SJCRH30 (cell line): ENCODE measurements at places on chromosomes 7 and 10.

GRCh38 chr7:110835849-110836248, 255.1 kb upstream of the LRRN3 start:
- DNase-seq, result no peak

DNA sequence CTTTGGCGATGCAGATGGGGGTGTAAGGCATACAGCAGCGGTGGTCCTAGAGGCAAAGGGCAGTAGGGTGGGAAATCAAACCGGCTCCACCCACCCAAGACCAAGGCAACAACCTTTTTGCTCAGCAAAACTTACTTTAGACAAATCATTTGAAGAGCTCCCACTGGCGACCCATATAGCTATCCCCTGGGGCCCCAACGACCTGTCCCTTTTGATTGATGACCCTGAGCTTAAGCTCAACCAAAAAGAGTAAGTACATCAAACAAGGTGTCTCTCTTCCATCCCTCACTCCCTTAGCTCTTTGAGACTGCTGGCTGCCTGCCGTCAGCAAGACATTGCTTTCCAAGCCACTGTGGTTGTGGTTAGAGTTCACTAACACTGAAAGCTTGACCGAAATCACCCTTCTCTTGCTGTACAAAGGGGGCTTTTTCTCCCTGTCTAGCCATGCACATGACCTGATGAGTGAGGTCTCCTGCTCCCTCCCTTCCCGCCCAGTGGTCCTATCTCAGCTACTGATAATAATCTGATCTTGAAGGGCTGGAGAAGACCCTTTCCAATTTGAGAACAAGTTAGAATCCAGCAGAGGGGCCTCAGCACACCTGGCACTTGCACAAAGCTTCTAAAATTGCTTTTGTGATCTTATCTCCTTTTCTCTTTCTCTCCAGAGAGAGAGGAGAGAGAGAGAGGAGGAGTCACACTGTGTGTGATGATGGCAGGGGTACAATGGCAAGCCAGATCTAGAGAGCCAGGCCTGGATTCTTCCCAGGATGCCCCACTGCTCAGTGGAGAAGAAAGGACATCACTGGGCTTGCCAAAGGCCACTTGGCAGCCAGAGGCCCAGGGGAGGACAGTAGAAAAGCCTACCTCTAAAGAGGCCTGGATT, 42.2 kb downstream of the XPNPEP1 start:
- DNase-seq, result no peak

GRCh38 chr7:88866265-88866863, 70.8 kb upstream of the TEX47 start:
- no peak for DNase-seq

DNA sequence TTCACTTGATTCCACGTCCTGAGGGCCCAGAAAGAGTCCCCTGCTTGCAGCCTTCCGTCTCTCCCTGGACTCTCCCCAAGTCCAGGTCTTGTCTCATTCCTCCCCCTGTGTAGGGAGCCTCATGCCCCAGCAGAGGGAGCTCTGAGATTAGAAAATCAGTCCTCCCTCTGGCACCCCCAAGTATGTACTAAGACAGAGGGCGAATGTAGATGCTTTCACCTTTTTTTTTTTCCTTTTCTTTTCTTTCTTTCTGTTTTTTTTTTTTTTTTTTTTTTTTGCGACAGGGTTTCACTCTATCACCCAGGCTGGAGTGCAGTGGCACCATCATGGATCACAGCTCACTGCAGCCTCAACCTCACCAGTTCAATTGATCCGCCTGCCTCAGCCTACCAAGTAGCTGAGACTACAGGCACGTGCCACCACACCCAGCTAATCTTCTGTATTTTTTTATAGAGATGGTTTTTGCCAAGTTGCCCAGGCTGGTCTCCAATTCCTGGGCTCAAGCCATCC, 10.3 kb downstream of the SFXN3 start:
- DNase-seq, result peak; percentile 96

DNA sequence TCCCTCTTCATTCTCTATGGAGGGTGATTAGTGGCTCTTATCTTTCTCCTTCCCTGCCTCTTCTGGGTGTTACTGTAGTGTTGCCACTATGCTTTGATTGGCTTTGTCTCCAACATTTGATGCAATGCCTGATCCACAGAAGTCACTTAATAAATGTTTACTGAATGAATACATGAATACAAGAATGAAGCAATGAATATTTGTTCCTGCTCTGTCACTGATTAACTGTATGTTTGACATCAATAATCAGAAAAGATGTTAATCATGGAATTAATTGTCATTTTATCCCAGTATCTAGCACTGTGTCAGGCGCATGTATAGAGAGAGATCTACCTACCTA, 4.3 kb downstream of the ANK3 start:
- DNase-seq, result no peak

DNA sequence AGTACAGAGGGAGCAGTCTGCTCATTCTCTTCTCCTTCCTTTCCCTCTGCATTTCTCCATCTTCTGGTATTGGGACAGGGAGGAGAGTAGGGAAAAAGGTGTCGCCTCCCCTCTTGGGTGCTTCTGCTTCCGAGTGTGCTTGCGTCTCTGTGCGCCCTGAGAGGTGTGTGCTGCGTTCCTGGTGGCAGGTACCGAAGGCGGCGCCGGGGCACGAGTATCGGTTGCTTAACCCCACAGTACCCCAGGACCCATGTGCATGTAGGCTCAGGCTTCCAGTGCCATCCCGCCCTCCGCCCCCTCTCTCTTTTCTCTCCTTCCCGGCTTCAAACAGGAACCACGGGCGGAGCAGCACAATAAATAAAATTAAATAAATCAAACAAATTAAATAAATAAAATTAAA, 169.3 kb upstream of the GLI3 start:
- no peak for DNase-seq

- no peak for DNase-seq
Observed at GRCh38 chr10:89240519-89240918, 11.1 kb downstream of the LIPA start.

DNA sequence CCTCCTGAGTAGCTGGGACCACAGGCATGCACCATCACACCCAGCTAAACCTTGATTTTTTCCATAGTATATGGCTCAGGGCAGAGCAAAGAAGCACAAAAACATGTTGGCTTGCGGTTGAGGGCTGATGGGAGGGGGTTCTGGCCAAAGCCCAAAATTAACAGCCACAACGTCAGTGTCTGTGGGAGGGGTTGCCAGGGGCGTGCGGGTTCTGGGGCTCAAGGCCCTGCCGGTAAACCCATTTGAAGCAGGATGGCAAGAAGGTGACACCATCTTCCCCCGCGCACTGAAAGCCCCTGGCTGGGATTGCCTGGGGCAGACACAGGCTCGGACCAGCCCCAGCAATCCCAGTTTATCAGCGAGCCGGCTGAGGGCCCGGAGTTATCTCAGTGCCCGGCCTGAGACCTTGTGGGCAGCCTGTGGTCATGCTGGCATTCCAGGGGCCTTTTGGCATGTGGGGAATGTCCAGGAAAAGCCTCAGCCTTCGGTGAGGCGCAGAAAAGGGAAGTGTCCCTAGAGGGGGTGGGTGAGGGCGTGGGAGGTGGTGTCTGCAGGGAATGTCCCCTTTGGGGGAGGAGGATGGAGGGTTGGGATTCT, 167.7 kb upstream of the TNRC18 start:
- DNase-seq, result peak; percentile 95

DNA sequence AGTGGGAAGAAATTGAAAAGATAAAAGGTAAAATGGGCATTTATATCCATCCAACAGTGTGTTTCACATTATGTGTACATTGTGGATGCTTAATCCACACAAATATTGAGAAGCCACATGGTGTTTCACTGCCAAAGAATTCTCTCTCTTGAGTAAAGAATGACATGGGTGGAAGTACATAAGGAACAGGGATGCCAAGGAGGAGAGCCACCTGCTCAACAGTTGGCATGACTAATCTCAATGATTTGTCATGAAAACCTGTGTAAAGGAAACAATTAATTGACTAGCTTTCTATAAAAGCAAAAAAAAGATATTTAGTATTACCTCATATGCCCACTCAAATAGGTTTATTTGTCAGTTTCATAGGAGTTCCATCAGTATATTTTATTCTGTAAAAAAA, 43.1 kb downstream of the MAGI2 start:
- DNase-seq, result no peak

DNA sequence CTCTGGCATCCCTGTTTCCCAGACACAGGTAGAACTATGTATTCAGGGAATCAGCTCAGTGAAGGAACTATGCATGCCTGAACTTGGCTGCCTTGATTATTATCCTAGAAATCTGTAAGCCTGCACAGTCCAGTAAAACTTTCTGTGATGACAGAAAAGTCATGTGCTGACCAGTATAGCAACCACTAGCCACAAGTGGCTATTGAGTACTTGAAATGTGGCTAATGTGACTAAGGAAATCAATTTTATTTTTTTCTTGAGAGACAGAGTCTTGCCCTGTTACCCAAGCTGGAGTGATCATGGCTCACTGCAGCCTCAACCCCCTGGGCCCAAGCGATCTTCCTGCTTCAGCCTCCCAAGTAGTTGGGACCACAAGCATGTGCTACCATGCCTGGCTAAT, 3.5 kb downstream of the EXOSC1 start:
- DNase-seq, result no peak

- no peak for DNase-seq
Observed at GRCh38 chr10:132018446-132018845, 36.7 kb upstream of the BNIP3 start.

- no peak for DNase-seq
Observed at GRCh38 chr7:2837496-2837895, 6.6 kb downstream of the GNA12 start.

DNA sequence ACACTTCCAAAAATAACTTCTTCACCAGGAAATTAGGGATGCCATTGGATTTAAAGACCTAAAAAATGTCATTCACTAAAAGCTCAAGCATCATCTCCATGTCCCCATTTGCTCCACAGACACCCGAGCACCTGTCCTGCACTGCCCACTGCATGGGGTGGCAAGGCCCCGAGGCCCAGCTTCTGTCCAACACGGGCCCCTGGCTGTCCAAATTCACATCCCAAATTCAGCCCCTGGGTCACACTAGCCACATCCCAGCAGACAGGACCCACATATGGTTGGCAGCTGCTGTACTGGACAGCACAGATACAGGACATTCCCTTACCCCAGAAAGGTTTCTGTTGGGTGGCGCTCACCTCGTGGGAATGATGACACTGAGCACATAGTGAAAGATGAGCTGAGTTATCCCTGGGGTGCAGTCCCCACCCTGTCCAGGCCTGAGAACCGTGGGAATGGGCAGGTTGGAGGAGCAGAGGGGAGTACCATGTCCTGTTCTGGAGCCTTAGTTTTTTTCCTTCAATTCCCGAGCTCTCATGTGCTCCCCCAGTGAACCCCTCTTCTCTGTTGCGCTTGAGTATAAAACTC, 55.3 kb downstream of the CSGALNACT2 start:
- DNase-seq, result no peak

DNA sequence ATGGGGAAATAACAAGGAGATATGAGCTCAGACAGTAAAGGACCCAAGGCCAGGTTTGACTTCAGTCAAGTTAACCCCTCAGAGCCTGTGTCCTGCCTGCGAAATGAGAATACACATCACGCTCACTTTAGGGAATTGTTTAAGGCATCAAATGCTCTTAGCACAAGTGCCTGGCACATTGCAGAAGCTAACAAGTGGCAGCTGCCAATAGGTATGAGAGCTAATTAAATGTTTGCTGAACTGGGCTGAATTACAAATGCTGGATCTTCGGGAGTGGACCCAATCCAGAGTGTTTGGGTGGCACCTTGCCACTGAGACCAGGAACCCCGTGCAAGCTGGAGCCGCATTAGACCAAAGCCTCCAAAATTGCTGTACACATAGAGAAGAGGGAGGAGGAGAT, 136.8 kb downstream of the C10orf90 start:
- DNase-seq, result no peak

DNA sequence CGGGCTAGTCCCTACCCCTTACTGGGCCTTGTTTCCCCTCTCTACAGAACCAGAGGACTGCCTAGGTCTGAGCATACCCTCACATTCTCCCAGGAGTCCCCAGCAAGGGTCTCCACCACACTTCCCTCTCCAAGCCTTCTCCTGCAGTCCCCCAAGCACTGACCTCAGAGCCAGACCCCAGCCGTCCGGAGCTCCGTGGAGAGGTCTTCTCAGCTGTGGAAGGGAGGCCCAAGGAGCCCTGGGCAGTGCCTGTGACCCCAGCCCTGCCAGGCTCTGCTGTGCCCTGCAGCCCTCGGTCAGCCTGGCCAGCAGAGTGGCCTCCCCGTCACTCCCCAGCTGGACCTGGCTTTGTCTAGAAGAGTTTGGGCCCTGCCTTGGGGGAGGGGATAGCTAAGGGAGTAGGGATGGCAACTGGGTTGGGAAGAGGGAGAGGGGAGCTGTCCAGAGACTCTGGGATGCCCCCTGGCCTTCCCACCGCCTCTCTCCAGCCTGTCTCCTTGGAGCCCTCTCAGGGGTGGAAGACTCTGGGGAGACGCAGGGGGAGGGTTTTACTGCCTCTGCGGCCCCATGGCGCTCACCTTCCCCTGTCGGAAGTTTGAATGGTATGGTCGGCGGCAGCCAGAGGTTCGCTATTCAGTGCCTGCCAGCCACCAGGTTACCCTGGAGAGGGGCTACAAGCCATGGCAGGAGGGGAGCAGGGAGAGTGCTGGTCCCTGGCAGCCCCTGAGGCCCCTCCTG, at the start of gene C10orf105:
C10orf105 (minus strand) TSS at position 315 of the 738 bp plus-strand sequence. CDS start 3,441 bp downstream, outside the sequence.
- DNase-seq, result no peak

GRCh38 chr7:134888141-134888740, 98.1 kb upstream of the AGBL3 start:
- DNase-seq, result no peak

DNA sequence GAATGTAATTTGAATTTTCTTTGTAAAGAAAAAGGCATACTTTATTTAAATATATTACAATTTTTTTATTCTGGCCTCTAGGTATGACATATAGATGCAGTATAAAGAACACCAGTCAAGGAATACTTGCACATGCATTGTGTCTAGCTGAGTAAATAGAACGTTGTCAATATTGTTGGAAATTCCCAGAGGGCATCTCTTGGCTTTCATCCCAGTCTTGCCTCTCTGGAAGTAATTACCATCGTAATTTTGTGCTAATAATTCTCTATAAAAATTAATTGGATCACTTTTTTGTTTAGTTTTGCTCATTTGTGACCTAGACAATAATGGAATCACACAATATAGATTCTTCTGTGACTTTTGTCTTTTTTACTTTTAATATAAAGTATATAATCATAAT, 1052.3 kb upstream of the CELF2 start:
- no peak for DNase-seq

DNA sequence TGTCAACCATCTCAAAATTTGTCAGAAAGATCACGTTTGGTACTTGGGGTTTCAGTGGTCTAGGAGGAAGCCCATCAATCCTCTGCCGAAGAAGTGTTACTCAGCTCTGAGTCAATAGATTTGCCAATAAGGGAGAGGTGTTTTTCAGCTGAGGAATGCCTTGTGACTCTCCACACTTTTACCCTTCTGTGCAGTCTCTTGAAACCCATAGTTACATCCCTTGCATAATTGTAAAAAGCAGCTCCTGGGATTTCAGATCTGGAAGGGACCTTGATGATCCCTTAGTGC, 47.5 kb downstream of the INSYN2A start:
- DNase-seq, result peak; percentile 23

GRCh38 chr7:85074992-85075391, 111.9 kb downstream of the SEMA3D start:
- no peak for DNase-seq

DNA sequence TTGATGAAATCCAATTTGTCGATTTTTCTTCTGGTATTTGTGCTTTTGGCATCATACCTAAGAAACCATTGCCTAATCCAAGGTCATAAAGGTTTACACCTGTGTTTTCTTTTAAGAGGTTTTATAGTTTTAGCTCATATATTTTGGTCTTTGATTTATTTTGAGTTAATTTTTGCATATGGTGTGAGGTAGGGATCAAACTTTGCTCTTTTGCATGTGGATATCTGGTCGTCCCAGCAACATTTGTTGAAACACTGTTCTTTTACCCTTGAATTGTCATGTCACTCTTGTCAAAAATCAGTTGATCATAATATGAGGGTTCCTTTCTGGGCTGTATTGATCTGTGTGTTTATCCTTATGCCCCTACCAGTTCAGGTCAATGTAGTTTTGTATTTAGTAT, 232.5 kb upstream of the SH2B2 start:
- no peak for DNase-seq
